NCI-H1092 treated with DMSO at 0.1 percent for 48 hours (cell line): ENCODE measurements at places on chromosomes 6 and 20.

DNA sequence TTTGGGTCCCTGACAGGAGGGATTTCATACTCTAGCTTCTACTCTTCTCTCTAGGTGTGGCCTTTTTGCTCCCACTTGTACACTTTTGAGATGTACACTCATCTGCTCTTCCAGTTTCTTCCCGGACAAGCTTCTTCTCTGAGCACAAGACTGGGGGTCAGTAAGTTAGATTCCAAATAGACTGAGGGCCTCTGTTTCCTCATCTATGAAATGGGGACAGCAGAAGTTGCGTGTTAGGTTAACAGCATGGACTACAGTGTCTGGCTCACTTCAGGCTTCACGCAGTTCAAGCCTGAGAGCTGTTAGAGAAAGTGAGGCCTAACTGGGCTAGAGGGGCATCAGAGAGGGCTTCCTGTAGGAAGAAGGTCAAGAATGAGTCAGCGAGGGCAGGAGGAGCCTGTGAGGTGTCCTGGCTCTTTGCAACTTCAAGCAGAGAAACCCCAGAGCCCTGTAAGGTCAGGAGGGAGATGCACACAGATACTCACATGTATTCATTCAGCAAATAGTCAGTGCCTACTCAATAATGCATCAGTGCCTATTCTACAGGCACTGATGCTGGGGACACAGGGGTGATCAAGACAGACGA lies 20.6 kb downstream of the XKR7 start:
- no peak for DNase-seq

- DNase-seq: no peak
Measured at GRCh38 chr6:20632696-20633095, 98.4 kb downstream of the CDKAL1 start.

- no peak for DNase-seq
Measured at GRCh38 chr6:151689499-151690201, 117.8 kb upstream of the ESR1 start.

DNA sequence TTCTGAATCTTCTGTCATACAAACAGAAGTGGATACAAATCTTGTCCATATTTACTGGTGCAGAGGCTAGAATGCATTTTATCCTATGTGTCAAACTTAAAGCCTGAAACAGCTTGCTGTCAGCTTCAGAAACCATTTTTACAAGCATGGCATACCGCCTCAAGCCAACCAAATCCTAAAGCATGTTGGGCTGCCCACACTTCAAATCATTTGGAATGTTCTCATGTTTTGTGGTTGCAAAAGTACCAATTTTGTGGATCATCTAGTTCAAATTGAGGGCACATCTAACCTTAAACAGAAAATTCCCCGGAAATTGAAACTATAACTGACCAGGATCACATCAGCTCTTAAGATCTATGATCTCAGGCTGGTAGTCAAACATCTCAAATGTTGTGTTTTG lies 3.2 kb downstream of the GPR63 start:
- no peak for DNase-seq

- no peak for DNase-seq
Measured at GRCh38 chr6:24858177-24858653, 59.5 kb upstream of the ARMH2 start.

- no peak for DNase-seq
Measured at GRCh38 chr20:12051206-12052163, 133.8 kb downstream of the BTBD3 start.

GRCh38 chr6:164792666-164793065 lies 516.7 kb downstream of the C6orf118 start:
- no peak for DNase-seq

DNA sequence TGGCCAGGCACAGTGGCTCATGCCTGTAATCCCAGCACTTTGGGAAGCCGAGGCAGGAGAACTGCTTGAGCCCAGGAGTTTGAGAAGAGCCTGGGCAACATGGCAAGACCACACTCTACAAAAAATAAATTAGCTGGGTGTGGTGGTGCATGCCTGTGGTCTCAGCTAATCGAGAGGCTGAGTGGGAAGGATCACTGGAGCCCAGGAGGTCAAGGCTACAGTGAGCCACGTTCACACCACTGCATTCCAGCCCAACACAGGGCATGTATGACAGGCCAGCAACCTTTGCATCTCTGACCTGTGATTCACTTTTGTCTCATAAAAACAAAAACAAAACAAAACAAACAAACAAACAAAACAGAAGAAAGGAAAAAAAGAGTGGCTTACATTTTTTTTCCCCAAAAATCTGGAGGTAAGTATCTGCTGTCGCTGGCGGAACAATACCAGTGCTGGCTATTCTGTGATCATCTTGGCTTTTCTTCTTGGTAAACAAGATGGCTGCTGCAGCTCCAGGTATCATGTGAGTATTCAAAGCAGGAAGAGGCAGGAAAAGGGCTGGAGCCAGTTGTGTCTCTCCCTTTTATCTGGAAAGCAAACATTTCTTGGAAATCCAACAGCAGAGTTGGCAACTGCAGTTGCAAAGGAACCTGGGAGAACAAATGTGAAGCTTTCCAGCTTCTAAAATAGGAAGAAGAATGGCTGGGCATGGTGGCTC lies 40.4 kb upstream of the ZMYND8 start:
- DNase-seq: peak; percentile 12

GRCh38 chr6:68834551-68834950 lies 199.5 kb downstream of the ADGRB3 start:
- DNase-seq: no peak

GRCh38 chr6:51049288-51049982 lies 230.8 kb downstream of the TFAP2B start:
- no peak for DNase-seq

DNA sequence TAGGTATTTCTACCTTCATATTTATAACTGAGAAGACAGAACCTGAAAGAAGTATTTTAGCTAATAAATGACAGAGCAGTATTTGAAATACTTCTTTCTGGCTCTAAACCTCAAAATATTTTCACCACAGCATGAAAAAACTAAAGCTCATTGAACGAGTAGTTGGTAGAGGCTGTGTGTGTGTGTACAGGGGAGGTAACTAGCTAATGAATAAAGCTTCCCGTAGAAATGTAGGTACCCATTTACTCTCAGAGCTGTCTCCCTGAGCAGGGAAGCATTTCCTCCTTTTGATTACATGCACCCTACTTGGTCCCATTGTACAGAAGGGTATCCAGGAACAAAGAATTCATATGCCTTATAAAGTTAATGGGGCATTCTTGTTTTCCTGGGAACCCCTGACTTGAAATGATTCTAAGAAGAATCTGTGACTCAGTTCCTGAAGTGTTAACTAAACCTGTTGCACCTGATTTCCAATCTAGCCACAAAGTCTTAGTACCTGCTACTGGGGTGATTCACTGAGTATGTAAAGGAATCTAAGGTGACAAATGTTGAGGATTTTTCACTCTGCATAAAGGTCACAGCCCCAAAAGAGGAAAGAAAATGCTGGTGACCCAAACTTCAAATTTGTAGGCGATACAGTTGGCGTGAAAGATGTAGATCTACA lies 12.5 kb downstream of the CRYBG1 start:
- no peak for DNase-seq

DNA sequence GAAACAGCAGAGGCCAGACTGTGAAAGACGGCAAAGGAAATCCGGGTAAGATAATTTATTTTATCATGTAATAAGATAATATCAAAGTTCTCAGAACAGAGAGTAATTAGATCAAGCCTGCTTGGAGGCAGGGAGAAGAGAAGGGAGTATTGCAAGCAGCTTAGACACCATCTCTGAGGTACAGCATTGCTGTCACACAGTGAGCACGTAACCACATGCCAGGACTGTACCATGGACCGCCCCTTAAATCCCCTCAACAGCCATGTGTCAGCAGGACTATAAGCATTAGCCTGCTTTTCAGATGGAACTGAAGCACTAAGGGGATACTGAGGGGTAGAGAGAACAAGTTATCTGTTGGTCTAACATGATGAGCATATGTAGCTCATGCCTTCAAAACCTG lies 141.5 kb downstream of the C6orf118 start:
- DNase-seq: no peak

GRCh38 chr6:1592852-1593251 lies 16.9 kb upstream of the FOXC1 start:
- DNase-seq: no peak

- no peak for DNase-seq
Measured at GRCh38 chr6:90222724-90223198, 73.9 kb downstream of the BACH2 start.

DNA sequence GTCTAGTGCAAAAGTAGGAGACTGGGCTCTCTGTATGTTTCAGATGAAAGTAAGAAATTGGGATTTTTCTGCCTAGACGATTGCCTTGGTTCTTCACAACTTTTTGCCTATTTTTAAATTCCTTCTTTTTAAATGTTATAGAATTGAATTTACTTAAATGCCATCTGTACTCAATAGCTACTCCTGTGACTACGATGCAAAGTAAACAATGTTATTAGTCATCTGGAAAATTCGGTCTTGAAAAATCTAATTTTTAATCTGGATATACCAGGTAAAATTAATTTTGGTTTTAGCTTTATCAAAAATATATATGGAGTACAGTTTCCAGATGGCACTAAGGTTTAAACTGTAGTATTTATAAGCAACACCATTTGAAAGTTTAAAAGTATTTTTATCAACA lies 472.2 kb downstream of the UTRN start:
- peak; percentile 22 for DNase-seq

GRCh38 chr20:4052554-4052953 lies 37.2 kb upstream of the RNF24 start:
- no peak for DNase-seq

DNA sequence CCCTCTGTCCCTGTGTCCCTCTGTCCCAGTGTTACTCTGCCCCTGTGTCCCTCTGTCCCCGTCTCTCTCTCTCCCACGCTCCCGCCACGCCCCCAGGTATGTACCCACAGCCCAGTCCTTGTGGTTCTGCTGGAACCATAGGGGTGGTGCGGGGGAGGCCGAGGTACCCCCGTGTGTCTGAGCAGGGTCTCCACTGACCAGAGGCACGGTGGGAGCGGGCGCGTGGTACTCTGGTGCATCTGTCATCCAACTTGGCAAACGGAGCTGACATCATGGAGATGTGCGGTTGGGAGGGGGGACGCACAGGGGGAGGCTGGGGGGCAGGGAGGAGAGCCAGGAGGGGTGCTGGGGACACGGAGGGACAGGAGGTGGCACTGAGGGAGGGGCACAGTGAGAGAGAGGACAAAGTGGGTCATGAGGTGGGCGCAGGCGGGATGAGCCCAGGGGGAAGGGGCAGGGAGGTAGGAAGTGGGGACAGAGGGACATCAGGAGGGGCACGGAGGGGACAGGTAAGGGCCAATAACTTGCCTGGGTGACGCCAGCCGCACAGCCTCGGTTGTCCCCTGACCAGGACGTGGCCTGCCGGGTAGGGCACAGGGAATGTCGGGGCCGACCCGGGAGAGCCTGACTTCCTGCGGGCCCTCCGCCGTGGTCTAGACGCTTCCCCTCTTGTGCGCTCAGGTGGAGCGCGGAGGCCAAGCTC lies 163.6 kb upstream of the PDE10A start:
- DNase-seq: no peak

- no peak for DNase-seq
Measured at GRCh38 chr20:45612314-45612713, 17.2 kb upstream of the WFDC10A start.

DNA sequence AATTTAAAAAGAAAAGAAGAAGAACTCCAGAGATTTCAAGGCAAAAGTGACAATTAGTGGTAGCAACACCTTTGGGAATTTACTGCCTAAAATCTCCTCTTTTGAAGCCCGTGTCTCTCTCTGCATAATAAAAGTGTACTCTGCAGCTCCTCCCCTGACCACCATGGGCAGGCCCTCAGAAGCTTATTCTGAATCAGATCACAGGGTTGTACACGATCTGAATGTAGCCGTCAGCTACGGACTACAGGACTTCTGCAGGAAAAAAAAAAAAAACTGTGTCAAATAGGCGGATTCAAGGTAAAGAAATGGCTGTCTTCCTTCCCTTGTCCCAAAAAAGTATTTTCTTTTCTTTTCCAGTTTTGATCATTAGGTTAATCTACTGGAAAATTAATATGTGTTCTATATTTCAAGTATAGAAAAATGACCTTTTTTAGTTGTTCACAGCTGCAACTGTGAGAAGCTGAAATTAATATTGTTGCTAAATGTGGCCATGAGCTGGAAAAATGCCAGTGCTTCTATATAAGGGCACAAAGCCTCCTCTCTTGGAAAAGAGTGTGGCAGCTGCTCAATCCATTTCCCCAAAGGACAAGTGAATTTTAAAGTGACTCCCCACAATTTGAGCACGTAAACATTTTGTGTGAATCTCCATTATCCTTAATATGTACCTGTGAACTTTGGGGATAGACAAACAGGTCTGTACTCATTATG lies 397.4 kb downstream of the C6orf118 start:
- peak; percentile 98 for DNase-seq

GRCh38 chr6:148382861-148383260 lies 40.2 kb downstream of the SASH1 start:
- DNase-seq: no peak

DNA sequence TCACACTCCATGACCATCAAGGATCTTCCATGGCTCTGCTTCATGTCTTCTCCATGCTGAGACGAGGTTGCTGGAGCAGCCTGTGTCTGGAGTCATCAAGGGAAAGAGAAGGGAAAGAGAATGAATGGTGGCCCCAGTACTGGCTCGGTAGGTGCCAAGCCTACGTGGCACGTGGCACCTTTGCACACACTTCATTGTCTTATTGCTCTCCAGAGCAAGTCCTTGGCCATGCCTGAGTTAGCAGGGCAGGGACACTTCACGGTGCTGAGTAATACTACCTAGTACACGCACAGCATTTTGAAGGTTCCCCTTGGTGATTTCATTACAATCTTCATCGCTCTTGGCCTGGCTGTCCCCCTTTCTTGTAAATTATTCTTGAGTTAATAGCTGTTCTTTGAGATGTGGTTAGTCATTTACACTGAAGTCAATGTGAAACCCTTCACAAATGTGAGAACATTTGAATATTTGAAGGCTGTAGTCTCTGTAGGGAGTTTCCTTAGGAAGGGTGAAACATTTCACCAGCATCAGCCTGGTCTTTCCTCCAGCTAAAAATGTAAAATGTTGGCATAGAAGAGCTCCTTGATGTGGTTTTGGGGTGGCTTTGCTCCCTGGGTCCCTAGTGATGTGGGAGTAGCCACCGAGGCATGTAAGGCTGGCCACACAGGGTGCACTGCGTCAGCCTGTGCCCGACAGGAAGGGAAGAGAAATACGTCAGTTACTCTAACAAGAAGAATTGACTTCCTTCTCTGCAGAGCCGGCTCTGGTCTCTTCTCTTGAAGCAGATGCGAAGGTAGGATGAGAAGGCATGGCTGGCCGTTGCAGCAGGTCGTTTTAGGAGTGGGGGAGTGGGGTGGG lies at the start of gene SYTL3:
SYTL3 (plus strand) TSS at position 766 of the 855 bp plus-strand sequence. CDS start 13,215 bp downstream, outside the sequence.
- no peak for DNase-seq

GRCh38 chr6:45949256-45949655 lies 66.4 kb downstream of the CLIC5 start:
- DNase-seq: no peak

GRCh38 chr6:107830060-107830459 lies 5.9 kb upstream of the SCML4 start:
- no peak for DNase-seq

GRCh38 chr20:3323398-3323797 lies 84.1 kb downstream of the DNAAF9 start:
- DNase-seq: no peak

GRCh38 chr6:21996425-21997118 lies 300.3 kb downstream of the PRL start:
- no peak for DNase-seq
